Activated CD8-positive, alpha-beta memory T cell treated with anti-CD3 and anti-CD28 coated beads for 1 hour (primary cell): ENCODE measurements at places on chromosomes 5 and 9.

DNA sequence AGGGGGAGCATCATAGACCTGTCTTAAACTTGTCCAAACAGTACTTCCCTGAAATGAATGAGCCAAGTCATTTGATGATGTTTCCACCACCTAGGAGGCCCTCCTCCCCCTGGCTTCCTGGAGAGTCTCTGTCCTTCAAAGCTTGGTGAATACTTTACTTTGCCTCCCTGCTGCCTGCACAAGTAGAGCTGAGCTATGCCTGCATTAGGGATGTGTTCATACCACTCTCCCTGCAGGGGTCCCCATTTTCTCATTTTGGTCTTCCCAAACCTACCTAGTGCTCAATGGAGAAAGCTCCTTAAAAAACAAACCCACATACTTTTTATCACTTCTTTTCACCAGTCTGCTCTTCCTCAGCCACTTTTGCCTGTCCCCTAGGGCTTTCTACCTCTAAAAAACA, 7.7 kb downstream of the CCNI2 start:
- no peak for DNase-seq

DNA sequence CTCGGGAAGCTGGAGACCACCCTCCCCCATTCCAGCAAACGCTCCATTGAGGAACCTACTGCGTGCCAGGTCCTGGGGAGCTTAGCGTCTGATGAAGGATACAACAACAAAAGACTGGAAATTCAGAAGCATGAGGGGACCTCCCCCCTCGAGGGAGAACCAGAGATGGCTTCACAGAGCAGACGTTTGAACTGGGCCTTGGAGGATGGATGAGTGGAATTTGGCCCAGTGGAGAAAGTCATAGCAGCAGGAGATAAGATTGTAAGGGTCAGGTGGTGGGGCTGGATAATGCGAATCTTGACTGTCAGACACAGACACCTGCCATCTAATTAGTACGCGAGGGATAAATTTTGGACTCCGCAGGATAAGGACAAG, 1.2 kb upstream of the SLC25A51 start:
- no peak for DNase-seq

DNA sequence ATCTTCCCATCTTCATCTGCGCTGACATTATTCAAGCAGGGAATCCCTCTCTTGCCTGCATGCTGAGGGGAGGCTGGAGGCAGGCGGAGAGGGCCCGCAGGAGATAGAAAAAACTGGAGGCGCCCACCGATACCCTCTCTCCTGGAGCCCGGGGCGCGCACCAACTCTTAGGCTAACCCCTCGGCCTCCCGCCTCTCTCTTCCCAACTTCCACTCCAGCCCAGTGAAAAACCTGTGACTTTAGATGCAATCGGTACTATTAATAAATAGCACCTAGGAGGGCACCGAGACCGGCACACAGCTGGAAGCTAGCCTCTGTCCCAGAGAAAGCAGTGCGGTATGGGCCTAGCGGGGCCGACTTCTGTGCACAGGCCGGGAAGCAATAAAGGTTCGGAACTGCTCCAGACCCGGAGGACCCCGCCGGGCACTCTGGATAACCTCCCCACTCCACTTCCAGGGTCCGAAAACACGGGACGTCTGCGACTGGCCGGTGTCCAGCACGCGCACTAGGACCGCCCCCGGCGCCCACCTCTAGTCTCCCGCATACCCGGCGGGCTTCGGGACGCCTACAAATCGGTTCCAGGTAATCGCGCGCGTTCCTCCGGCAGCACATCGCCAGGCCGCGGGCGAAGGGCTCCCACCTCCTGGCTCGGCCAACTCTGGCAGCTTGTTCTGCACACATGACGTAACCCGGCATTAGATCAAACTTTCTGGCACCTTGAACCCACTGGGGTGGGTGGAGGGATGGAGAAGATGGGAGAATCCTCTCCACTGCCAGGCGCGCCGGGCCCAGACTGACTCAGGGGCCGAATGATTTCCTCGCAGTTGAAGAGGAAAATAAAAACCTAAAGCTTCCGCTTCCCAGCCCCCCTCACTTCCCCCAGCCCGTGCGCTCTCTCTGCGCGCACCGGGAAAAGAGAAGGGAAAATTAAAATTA, 1.4 kb downstream of the EFNA5 start:
- no peak for DNase-seq

- DNase-seq = no peak
These were observed 82.3 kb downstream of the ANXA1 start for GRCh38 chr9:73234008-73234360.

- DNase-seq = no peak
These were observed 64.5 kb downstream of the LNPEP start for GRCh38 chr5:97000391-97000790.

DNA sequence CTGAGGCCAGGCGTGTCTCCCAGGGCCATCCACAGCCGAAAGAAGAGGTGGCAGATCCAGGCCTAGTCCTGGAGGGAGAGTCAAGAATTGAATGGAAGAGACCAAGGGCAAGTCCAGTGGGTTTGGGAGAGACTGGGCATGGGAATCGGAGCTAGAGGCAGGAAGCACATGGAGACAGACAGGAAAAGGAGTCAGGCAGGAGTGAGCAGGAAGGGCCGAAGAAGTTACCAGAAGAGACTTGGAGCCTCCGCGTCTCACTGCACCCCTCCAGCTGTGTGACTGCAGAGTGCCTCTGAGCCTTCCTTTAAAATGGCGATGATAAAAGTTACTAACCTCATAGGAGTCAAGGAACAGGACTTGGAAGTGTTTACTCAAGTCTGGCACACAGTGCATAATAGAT, 64.4 kb upstream of the ANGPTL2 start:
- DNase-seq = no peak

GRCh38 chr5:132430746-132431145, 59.8 kb downstream of the IRF1 start:
- no peak for DNase-seq

GRCh38 chr5:145500710-145501109, 334.4 kb downstream of the PRELID2 start:
- no peak for DNase-seq

DNA sequence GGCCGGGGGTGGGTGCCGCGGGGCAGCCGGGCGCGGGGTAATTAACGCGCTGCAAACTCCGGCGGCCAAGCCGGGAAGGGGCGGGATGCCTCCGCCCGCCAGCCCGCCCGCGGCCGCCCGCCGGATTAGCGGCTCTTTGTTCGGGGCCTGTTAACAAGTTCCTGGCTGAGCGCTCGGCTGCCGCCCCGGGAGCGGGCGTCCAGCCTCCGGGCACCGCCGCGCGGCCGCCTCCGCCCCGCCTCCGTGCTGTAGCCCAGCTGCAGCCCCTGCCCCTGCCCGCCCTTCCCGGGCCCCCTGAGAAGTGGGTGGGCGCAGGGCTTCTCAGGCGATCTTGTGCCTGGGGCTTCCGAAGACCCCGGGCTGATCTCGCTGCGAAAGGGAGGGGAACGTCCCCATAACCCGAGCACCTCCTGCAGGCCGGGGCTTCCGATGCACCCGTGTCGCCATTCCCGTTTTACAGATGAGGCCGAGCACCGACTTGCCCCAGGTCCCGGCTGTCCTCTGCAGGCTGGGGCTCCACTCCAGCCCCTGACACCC, 7.5 kb downstream of the UNC5A start:
- DNase-seq = no peak

GRCh38 chr5:59618644-59619043, 274.9 kb downstream of the PDE4D start:
- no peak for DNase-seq

DNA sequence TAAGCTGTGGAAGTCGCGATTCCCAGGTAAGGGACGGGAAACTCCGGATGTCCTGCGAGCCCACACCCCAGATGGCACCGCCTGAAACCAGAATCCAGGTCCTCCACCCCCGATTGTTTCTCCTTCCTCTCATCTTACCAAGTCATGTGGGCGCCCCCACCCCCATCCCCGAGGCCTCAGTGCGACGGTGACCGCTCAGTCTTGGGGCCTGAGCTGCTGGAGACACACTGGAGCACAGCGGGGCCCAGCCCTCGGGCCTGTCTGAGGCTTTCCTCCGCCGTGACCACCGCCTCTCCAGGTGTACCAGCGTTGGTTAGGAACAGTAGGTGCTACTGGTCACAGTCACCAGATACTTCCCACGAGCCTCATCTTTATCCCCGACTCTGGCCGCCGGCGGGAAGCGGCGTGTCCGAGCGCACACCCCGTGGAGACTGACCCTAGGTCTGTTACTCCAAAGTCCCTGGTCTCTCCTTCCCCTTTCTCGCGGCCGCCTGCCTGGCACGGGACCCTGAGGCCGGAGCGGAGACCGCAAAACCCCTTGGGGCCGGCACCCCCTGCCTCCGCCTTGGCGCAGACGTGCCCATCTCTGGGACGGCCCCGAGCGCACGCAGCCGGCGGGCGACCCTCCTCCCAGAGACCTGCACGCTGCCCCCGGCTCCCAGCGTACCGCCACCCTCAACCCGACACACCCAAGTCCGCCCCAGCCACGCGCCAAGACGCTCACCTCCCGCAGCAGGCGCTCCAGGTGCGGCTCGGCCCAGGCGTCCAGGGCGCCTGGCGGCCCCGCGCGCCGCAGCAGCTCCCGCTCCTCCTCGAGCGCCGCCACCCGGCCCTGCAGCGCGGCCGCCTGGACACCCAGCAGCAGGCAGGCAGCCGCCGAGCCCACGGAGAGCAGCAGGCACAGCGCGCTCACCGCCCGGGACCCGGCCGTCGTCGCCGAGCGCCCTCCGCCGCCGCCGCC, 733 bp downstream of the COL23A1 start:
- DNase-seq = no peak

DNA sequence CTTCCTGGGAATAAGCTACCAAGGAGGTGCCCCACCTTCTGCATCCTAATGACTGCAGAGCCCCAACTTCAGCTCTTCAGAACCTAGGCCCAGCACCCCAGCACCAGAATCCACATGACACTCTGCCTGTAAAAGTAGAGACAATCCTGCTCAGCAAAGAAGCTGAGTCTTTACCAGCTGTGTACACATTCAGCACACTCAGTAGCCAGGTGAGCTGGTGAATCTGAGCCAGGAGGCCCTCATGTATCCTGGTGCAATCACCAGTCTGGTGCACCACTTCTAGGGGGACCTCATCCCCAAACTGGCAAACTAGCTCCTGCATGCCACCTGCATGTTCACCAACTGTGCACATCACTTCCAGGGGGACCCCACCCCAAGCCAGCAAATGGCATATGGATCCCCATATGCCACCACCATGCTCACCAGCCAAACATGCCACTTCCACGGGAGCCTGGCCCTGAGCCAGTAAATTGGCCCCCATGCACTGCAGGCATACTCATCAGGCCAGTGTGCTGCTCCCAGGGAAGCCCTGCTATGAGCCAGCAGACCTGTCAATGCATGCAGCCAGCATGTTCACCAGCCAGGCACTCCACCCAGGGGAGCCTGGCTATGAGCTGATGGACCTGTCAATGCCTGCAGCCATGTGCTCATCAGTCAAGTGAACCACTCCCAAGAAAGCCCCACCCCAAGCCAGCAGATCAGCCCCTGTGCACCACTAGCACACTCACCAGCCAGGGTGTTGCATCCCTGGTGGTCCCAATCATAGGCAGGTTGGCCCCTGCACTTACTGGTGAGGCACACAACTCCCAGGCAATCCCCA, 15.6 kb upstream of the BTNL9 start:
- no peak for DNase-seq

DNA sequence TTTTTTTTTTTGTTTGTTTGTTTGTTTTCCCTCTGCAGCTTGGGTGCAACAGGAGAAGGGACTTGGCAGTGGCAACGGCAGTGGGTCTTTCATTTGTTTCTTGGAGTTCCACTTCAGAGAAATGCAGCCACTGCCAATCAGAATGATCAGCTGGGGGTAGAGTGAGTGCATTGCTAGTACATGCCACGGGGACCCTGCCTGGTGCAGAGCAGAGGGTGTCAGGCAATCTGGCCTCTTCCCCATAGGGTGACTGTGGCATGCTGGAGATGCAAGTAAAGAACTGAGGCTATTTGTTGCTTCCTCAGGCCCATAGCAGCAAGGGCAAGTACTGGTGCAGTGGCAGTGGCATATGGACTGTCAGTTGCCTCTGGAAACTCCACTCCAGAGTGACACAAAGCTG, 1073.6 kb upstream of the EDIL3 start:
- no peak for DNase-seq

DNA sequence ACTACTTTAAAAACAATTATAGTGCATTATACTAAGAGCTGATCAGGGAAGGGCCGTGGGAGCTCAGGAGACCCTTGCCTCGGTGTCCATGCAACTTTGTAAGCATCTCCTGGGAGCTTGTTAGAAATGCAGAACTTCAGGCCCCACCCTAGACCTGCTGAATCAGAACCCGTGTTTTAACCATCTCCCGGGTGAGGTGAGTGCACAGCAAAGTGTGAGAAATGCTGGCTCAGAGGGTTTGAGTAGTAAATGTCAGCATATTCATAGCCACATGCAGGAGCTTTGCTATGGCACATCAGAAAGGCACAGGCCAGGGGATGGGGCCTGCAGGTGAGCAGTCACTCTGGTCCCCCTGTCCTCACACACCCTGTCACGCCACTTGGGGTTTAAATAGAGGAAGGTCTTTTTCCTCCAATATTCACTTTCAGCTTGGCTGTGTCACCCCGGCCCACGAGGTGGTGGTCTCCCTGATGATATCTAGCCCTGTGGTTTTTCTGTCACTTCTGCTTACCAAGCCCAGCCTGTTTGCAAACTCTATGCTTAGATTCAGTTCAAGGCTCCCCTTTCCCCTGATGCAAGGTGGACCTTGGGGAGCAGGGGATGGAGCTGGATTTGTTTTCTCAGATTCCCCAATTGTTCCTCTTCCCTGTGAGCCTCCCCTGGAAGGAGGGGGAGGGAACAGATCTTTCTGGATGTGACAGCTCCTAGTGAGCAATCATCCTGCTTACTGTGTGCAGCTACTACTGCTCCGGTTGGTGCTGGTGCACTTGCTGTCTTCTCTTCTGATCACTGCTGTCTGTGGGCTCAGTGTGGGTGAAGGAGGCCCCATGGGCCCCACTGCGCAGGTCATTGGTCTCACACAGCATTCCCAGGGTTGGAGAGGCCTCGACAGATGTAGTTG, 51.8 kb upstream of the TGFBR1 start:
- DNase-seq = no peak

DNA sequence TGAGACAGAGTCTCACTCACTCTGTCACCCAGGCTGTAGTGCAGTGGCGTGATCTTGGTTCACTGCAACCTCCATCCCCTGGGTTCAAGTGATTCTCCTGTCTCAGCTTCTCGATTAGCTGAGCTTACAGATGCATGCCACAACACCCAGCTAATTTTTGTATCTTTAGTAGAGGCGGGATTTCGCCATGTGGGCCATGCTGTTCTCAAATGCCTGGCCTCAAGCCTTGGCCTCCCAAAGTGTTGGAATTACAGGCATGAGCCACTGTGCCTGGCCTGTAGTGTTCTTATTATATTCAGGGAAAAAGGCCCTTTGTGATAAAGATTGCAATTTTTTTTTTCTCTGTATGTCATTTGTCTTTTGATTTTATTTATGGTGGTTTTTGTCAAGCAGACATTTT, 24.0 kb upstream of the MCCC2 start:
- no peak for DNase-seq

GRCh38 chr5:76104027-76104426, 20.8 kb downstream of the SV2C start:
- no peak for DNase-seq

- DNase-seq = no peak
These were observed 45.0 kb downstream of the SEMA6A start for GRCh38 chr5:116529615-116530014.

- no peak for DNase-seq
These were observed 56.0 kb upstream of the OR13F1 start for GRCh38 chr9:104448036-104448435.

GRCh38 chr9:135607401-135608293, 31.7 kb downstream of the GLT6D1 start:
- DNase-seq = no peak
